M059J (cell line): ENCODE measurements at places on chromosomes 6 and 20. TPM values are rescaled to one million over a fixed set of nuclear protein-coding genes. Genes with fewer than 3 reads are reported as not detected.

- DNase-seq, result peak; percentile 63
Measured at GRCh38 chr20:19249106-19249879, 36.9 kb downstream of the SLC24A3 start.

GRCh38 chr6:52574709-52575501 lies 2.0 kb downstream of the TRAM2 start:
- DNase-seq, result peak; percentile 94

GRCh38 chr6:102918161-102918560 lies 1524.7 kb downstream of the GRIK2 start:
- DNase-seq, result no peak

- DNase-seq, result no peak
Measured at GRCh38 chr20:51104960-51105920, 82.3 kb upstream of the KCNG1 start.

DNA sequence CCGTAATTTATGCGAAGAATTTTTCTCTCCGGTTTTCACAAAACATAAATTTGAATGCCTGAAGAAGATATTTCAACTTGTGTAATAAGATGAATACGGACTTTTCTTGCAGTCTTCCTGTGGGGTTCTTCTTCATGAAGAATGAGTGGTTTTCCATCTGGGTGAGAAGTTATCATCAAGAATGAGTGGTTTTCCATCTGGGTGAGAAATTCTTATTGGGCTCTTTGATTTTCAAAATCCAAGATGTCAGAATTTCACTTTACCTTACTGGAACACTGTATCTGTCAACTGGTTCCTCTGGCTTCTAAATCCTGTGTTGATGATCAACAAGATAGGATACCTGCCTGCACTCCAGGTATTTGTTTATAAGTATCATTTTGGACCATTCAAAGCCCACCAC lies 160.1 kb upstream of the C6orf118 start:
- no peak for DNase-seq

DNA sequence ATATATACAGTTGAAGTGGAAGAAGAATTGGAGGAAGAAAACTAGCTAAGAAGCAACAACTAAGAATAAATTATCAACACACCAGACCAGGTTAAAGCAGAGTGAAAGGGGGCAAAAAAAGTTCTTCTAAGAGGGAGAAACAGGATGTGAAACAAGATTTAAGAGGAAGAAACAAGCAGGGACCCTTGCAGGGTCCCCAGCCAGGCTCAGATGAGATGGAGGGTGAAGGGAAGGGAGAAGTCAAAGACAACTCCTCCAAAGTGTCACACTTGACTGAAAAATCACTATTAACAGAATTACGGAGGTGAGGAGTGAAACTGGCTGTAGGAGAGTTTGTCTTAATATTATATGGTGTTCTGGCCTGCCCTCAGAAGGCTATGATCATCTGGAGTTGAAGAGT lies 65.4 kb downstream of the MTFR2 start:
- no peak for DNase-seq

DNA sequence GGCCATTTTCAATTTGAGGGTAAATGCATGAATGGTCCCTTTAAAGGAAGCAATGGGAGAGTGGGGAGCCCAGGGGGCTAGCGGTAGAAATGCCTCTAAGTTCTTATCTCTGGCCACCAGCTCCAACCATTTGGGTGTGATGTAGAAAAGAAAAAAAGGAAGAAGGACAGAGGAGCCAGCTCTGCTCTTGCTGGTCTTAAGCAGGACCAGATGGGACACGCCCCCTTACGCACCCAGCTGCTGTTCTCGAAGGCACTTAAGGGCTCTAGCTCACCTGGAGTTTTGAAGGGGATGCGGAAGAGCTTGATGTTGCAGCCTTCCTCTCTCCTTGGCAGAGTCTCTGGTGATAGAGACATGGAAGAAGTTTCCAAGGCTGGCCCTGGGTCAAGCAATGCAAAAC lies 59.5 kb upstream of the RNF144B start:
- no peak for DNase-seq

DNA sequence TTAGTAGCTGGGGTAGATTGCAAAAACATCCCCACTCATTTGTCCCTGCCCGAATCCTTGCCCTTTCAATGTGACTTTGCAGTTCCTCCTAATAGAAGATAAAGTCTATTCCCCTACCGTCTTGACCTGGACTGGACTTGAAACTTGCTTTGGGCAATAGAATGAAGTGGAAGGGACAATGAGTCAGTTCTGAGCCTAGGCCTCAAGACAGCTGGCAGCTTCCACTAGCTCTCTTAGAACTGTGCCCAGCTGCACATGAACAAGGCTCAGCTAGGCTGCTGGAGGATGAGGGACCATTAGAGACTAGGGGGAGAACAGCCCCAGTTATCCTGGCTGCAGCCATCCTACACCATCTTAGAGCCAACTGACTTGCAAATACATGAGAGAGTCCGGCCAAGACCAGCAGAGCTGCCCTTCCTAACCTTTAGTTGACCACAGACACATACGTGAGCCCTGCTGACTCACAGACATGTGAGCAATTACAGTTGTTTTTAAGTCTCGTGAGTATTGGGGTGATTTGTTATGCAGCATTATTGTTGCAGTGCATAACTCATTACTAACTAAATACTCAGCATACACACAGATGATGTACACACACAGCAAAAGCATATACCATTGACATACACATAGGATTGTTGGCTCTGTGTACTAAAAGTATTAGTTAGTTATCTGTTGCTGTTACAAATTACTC lies 105.5 kb downstream of the DHX35 start:
- DNase-seq, result peak; percentile 76

GRCh38 chr6:117136702-117137101 lies 128.7 kb upstream of the VGLL2 start:
- DNase-seq, result no peak

DNA sequence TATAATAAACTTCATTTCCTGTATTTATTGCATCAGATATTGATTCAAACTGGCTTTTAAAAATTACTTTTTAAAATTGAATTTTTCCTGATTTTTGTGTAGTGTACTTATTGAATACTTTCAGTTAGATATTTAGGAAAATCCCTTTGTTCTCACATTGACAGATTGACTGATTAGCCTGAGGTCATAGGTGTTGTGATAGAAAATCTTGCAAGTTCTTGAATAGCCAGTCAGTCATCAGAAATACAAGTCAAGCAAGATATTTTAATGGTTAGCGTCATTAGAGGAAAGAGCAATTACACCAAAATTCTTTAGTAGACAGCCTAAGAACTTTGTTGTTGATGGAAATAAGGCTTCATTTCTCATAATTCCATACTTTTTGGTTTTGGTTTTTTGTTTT lies 3.4 kb upstream of the TMEM30A start:
- DNase-seq, result no peak

DNA sequence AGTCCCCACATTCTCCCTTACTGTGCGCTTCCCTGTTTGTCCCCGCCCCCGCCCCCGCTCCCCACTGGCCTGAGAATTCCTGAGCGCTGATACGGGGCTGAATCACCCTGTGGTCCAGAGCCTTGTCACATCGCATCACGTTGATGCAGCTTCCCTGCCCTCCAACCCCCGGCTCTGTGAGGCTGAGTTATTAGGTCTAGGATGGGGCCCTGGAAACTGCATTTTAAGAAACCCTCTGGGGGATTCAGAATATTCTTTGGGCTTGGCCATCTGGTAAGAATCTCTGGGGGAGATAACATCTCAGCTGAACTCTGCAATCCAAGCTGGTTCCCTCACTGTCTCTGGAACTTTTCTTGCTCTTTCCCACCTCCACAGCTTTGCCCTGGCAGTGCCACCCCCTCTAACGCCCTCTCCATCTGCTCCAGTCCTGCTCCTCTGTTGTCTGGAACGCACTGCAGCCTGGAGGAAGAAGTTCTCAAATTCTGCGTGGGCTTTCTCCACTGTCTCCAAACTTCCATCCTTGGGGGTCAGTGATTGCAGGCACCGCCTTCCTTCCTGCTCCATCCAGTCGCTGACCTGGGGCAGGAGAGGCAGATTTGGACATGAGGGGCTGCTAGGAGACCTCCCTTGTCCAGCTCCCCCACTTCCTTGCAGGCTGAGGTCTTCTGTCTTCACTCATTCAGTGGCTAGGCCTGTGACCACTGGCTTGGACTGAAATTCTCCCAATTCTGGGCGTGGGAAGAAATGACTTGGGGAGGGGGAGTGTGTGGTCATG lies 42.6 kb downstream of the KIAA1755 start:
- DNase-seq, result peak; percentile 99

Gene CAGE1
- total RNA-seq, result 0.02 TPM in 1 of 2 replicates, not detected in the other

Gene GPSM3
- total RNA-seq, result 12.9 and 13.9 TPM in 2 replicates

Gene GPR6
- total RNA-seq, result not detected in 2 replicates

Gene HTR1B
- total RNA-seq, result not detected in 2 replicates

Gene BHLHE23
- total RNA-seq, result not detected in 2 replicates

Gene GPRC6A
- total RNA-seq, result not detected in 2 replicates
